ENCODE measurements at places on chromosomes 16 and 17.

GRCh38 chr16:87015021-87015420 lies 302.2 kb downstream of the C16orf95 start:
- no peak for DNase-seq

DNA sequence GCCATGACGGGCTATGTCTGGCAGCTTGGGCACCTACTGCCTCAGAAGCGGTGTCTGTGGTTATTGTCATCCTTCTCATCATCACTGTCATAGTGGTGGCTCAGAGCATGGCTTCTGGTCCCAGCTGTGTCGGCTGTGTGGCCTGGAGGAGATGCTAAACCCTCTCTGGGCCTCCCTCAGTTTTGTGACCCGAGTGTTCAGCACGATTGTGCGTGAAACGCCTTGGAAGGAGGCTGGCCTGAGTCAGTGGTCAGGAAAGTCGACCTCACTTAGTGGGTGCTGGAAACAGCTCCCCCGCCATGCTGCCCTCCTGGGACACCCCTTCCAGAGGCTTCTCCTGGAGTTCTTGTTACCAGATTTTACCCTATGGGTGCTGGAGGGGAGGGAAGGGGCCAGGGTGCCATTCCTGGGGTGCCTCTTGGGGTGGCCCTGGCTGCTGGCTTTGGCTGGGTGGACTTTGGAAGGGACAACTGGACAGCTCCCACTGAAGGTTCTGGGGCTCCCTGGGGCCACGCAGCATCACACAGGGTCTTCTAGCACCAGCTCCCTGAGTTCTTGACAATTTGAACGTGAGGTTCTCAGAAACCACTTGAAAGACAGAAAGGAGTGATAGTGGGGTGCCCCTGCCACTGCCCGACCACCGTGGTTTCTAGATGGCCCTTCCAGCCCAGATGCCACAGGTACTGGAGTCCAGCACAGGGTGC lies 226.5 kb upstream of the GSE1 start:
- no peak for DNase-seq

DNA sequence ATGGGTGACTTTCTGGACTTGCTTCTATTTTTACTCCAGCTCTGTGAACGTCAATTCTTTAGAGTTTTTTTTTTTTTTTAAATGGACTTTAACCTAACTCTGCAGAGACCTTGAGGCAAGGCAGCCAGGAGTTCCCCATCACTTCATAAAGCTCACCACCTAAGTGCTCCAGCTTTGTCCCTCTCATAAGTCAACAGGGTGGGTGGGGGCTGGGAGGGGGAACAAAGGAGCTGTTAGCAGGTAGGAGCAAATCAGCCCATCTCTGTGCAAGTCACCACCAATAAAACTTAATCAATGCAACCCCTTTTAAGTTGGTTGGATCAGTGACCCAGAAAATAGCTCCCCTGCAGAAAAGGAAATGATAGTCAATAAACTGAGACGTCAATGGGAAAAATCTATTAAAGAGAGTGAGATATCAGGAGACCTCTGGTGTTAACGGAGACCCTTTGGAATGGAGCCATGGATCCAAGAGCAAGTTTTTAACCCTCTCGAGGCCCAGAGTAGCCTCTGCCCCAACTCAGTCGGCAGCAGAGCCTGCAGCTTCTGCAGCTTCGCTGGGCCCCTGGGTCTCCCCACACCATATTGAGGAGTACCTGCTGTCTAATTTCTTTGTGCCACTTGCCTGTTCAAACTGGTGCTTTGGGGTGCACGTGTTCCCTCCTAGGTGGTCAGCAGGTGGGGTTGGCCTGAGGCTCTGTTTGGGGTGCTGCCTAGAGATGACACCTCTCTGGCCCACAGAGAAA lies 27.6 kb upstream of the ETV4 start:
- no peak for DNase-seq

- no peak for DNase-seq
These were observed 8.5 kb downstream of the MMP28 start for GRCh38 chr17:35786941-35787432.

- DNase-seq: no peak
These were observed 30.6 kb upstream of the TNRC6C start for GRCh38 chr17:77927777-77928518.

- no peak for DNase-seq
These were observed 33.6 kb upstream of the CACNG4 start for GRCh38 chr17:66930933-66931332.

DNA sequence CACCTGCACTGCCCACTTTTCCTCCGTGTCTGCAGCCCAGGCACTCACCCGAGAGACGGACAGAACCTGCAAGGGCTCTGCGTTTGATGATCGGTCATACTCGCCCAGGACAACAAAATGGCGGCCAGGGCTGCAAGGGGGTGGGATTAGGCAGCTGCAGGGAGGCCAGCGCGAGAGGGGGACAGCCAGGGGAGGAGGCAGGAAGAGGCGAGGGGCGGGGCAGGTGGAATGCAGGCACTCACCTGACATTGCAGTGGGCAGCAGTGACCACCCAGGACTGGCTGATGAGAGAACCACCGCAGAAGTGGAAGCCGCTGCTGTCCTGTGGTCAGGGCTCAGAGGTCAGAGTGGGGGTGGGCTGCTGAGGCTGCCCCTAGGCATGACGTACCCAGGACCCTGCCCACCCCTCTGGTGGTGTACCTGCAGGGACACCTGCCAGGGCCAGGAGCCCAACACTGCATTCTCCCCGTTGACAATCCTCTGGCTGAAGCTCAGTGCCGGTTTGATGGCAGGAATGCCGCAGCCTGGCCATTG lies 917 bp downstream of the CTRL start:
- no peak for DNase-seq

- no peak for DNase-seq
These were observed 105.2 kb upstream of the AMZ2 start for GRCh38 chr17:68142595-68142994.

GRCh38 chr16:56634715-56635440 lies 2.4 kb downstream of the MT1M start:
- no peak for DNase-seq

DNA sequence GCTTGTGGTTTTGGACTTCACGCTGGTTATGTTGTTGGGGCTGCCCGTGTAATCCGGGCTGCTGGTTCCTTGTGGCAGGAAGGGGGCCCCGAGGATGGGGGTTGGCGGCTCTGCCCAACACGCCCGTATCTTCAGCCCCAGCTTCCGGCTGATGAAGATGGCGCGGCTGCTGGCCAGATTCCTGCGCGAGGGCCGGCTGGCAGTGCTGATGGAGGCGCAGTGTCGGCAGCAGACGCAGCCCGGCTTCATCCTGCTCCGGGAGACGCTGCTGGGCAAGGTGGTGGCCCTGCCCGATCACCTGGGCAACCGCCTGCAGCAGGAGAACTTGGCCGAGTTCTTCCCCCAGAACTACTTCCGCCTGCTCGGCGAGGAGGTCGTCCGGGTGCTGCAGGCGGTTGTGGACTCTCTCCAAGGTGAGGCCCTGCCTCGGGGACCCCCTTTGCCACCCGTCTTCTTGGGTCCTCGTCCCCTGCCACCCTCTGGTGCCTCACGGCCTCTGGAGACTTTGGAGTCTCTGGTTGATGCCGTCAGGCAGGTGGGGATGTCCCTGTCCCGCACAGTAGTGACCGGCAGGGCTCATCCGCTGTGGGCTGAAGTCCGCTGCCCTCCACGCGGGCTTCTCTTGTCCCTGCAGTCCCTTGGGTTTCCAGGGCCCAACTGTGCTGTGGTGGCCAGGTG lies 2.2 kb downstream of the TELO2 start:
- DNase-seq: no peak

DNA sequence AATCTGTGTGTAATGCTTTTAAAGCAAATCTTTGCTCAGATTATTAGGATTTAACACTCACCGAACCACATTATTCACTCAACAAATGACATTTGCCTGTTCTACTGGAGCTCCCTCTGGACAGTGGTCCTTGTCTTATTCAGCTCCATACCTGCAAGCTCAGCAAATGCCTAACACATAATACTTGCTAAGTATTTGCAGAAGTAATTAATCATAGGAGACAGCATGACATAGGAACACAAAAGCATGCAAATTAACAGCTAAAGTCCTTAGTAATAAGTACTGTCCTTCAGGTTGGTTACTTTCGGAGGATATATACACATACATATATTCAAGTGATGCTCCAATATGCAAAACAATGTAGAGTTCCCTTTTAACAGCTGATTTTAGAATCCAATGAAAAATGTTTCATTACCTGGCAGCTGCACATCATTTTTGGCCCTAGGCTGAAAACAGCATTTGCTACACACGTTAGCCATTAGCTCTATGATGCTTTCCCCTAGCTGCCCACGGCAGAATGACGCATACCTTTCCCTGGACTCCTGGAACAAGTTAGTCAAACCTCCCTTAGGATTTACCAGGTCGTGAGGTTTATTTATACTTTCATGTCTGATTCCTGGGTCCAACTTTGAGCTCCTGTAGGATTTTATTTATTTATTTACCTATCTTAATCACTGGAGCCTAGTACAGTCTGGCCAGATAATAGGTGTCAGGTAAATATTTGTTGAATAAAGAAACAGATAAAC lies 8.6 kb downstream of the BRD7 start:
- no peak for DNase-seq

- no peak for DNase-seq
These were observed 52.0 kb downstream of the BAIAP2 start for GRCh38 chr17:81086789-81087551.

DNA sequence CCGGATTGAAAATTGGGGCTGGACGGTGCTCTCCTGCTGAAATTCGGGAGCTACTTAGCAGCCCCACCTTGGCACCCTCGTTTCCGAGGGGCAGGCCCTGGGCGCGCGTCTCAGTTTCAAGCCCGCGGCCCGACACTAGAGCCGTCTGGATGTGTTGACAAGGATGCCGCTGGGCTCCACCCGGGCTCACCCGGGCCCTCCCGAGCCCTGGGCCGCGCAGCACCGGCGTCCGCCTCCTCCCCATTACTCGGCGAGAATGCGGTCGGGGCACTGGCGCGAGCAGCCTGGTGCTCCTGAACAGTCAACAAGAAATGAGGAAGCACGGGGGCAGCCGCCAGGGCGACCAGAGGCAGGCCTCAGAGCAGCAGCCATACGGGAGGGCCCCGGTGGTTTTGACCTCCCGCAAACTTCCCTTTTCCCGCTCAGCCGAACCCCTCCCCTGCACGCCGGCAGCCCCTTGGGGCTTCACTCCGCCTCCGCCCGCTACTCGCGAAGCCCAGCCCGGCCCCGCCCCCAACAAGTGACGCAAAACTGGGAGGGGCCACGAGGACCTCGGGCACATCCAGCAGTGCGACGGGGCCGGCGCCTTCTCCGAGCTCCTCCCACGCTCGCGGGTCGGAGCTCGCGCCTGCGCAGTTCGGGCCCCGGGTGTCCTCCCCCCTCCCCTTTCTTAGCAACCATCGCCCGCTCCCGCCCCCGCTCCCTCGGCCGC lies 447 bp upstream of the SEC14L1 start:
- DNase-seq: peak; percentile 99

- DNase-seq: no peak
These were observed 5.1 kb downstream of the ERBB2 start for GRCh38 chr17:39704821-39705551.

- DNase-seq: no peak
These were observed 25.0 kb upstream of the SLC38A8 start for GRCh38 chr16:84067640-84068039.

DNA sequence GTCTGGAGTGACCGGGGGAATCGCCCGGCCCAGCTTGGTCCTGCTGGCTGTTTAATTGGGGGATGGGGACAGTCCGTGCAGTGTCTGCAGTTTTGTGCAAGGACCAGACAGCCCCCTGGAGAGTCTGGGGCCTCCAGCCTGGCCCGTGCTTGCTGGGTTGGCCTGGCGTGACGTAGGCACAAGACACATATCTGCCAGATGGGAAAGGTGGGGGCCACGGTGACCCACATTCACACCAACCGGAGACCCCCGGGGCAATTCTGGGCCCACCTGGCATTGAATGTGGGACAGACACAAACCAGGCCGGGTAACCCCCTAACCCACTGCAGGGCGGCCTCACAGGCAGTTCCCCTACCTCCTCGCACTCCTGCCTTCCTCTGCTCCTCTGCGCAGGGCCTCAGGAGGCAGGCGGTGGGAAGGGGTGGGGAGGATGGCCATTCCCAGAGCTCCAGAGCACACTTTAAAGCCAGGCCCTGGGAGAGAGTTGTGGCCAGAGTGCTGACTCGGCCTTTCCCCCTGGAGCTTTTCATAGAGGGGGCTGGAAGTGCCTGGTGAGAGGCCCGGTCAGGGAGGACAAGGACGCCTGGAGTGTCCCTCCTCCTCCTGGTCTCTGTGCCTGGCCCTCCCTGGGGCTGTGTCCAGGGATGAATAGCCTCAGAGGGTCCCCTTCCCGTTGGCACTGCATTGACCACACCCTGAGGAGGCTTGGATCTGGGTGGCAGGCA lies 1.5 kb downstream of the MRC2 start:
- DNase-seq: no peak

DNA sequence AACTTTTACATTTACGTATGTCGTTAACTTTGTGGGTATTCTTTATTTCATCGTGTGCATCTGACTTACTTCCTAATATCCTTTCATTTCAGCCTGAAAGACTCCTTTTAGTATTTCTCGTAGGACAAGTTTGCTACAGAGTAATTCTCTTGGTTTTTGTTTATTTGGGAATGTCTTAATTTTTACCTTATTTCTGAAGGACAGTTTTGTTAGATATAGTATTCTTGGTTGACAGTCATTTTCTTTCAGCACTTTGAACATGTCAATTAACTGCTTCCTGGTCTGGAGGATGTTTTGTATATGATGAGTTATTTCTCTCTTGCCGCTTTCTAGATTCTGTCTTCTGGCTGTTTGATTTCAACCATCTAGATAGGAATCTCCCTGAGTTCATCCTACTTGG lies 109.2 kb upstream of the NACA2 start:
- DNase-seq: no peak

GRCh38 chr16:89544113-89544512 lies 16.4 kb upstream of the RPL13 start:
- no peak for DNase-seq

DNA sequence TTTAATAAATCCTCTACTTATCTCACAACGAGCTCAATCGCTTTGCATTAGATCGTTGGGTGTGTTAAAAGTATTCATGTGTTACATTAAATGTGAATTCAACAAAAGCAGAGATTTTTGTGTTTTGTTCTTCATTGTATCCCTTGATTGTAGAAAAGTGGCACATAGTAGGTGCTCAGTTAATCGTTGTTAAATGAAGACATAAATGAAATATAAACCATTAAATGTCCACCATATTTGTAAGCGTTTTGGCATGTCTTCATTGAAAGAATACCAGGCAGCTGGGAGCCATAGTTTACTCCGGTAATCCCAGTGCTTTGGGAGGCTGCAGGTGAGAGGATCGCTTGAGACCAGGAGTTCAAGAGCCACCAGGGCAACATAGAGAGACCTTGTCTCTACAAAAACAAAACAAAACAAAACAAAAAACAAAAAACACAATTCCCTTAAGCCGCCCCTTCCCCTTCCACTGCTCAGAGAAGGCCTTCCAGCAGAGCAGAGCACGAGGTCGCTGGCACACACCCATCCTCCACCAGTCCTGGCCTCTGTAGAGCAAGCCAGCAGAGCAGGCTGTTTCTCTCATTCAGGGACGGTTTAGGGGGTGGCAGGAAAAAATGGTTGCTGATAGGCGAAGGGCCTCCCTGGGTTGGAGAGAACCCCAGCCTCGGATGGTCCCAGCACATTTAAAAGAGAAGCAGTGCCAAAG lies 673 bp upstream of the CHD9 start:
- DNase-seq: no peak

- DNase-seq: no peak
These were observed 89.1 kb downstream of the TBC1D16 start for GRCh38 chr17:79946352-79947231.
